Activated CD8-positive, alpha-beta memory T cell treated with anti-CD3 and anti-CD28 coated beads, Interleukin-2, amount 50 U/mL, for 48 hours (primary cell): ENCODE measurements at places on chromosomes 3 and 15.

DNA sequence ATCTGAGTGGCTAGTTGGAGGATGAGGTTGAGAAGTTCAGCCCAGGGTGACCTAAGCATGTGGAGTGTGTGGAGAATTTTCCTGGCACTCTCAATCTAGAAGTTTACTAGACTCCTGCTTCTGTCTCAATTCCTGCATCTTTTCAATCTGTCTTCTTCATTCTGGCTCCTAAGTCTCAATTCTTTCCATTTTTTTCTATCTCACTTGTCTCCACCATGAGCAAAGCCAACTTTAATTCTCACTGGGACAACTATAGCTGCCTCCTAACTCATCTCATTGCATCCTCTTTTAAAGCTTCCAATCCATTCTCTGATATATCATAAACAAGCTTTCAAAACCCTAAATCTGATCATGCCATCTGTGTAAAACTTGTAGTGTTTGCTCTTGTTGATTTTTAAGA, 569.3 kb downstream of the NAALADL2 start:
- DNase-seq: no peak

GRCh38 chr3:171712171-171712938, 97.9 kb downstream of the PLD1 start:
- no peak for DNase-seq

DNA sequence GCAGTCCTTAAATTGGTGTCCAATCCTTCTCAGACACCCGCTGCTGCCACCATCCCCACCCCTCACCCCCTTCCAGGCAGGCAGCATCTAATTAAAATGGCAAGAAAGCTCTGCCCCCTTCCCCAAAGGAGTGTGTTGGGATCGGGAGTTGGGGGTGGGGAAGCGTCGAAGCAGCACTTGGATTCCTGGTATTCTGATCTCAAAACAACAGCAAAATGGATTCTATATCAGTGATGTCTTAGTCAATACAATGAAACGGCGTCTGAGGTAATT, 1.4 kb downstream of the TNIK start:
- no peak for DNase-seq

GRCh38 chr3:55691141-55691540, 204.0 kb upstream of the WNT5A start:
- DNase-seq: no peak

DNA sequence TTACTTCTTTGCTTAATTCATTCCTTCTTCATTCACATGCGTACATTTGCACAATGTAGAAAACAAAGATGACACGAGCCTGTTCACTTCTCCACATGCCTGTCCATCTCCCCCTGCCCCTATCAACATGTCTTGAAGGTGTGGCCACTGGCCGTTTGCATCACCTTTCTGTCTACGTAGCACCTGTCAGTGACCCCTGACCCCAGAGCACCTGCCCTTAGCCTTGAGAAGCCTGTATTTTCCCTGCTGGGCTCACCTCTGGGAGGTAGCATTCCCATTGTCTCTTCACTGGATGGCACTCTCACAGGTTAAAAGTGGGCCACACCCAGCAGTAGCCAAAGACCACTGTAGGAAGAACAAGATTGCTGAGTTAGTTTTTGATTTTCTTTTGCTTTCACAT, 234.1 kb downstream of the THSD4 start:
- DNase-seq: no peak

DNA sequence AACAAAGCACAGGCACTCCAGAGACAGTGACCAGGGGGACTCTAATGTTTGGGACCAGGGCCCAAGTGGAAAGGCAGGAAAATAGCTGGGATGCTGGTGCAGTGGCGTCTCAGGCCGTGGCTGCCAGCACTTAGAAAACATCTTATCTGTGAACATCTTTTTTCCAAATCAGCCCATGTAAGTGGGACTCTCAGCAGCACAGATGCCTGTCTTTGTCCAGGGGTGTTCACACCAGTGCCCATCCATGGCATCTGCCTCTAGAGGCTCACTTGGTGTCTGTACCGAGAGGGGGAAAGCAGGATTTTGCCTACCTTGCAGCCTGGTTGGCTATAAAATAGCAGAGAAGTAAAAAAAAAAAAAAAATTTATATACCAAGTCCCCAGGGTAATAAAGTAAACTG, 26.7 kb downstream of the SLC12A8 start:
- no peak for DNase-seq

DNA sequence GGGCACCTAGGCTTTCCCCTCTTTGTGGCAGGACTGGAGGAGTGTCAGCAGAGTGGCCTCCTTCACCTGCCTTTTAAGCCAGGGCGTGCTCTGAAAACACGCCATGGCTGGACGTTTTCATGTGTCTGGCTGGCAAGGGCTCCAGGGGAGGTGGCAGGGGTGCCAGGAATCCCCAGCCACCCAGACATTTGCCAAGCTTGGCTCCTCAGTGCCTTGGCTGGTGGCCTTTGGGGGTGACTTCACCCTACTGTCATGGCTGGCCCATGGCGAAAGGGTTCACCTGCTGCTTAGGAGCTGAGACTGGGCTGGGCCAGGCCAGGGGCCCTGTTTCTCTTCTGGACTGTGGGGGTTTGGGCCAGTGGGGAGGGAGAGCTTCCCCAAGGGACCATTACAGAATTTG, 17.6 kb downstream of the KLF13 start:
- DNase-seq: no peak
